Fibroblast of skin of right quadriceps (primary cell): ENCODE measurements at places on chromosomes 2 and 18.

- DNase-seq = no peak
Measured at GRCh38 chr2:138182250-138182936, 218.1 kb downstream of the HNMT start.

DNA sequence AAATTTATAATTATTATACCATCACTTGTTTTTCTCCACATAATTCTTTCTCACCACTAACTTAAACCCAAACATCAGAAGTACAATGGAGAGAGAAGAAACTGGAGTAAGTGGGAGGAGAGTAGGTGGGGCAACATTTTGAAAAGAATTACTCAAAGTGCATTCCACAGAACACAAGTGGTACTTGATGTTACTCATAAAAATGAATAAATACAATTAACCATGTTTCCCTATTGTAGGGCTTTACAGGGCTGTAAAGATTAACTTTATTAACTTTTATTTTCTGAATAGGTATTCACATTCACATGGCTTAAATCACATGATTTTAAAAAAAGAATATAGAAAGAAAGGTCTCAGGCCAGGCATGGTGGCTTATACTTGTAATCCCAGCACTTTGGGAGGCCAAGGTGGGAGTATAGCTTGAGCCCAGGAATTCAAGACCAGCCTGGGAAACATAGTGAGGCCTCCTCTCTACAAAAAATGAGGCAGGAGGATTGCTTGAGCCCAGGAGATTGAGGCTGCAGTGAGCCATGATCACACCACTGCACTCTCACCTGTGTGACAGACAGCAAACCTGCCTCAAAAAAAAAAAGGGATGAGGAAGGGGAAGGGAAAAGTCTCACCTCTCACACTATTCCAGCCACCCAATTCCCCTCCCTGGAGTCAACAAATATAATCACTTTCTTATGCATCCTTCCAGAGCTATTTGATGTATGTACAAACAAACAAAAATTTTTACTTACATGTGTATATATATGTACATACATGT, 47.1 kb downstream of the KCNG3 start:
- DNase-seq = no peak

GRCh38 chr2:199469514-199470360, 12.0 kb upstream of the SATB2 start:
- DNase-seq = no peak

- no peak for DNase-seq
Measured at GRCh38 chr18:54852780-54853675, 24.8 kb downstream of the RAB27B start.

- DNase-seq = no peak
Measured at GRCh38 chr2:126413079-126413478, 242.9 kb upstream of the GYPC start.

DNA sequence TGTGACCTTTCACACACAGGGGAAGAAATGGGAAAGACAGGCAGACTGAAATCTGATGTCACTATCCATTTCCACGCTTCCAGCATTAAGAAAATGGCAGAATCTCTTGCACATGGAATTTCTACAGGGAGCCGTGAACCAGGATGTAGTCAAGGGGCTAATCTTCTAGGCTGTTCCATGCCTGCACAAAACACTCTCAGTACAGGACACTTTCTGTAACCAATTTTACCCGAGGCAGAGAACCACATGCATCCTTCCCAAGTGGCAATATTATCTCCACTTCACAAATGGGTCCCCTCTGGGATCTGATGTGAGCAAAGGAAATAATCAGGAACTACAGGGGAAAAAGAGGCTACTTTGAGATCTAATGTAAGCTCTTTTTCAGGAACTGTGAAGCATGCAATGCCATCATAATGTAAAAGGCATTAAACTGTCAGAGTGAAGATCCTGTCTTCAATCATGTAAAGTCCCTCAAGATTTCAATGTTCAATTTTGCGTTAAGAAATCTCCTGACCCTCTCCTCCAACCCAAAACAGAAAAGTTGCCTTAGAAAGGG, 236.9 kb downstream of the RBM43 start:
- no peak for DNase-seq

GRCh38 chr2:8170552-8171327, 511.1 kb upstream of the ID2 start:
- peak; percentile 44 for DNase-seq
